ENCODE measurements at places on chromosomes 4 and X. TPM values are rescaled to one million over a fixed set of nuclear protein-coding genes. Genes with fewer than 3 reads are reported as not detected.

GRCh38 chr4:61427099-61427817, 227.1 kb downstream of the ADGRL3 start:
- no peak for DNase-seq

GRCh38 chrX:334331-334891, 15.8 kb upstream of the GTPBP6 start:
- DNase-seq = no peak

DNA sequence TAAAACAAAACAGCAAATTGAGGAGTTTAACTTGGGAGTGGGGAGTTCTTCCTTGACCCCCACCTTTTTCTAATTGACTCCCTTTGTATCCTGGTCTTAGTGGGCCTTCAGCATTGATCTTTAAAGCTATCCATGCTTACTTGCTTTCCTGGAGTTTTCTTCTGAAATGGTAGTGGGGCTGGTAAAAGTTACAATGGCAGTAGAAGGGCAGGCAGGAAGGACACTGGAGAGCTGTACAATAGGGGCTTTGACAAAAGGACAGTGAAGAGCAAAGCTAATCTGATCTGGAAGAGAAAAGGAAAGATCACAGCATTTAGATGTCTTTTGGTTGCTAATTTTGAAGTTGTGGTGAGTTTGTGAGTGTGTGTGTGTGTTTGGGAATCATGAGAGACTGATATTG, 111.5 kb downstream of the MID1 start:
- no peak for DNase-seq

Gene LAP3
- 61.1 TPM for total RNA-seq

- DNase-seq = peak; percentile 53
These were observed 18.0 kb upstream of the CYP2U1 start for GRCh38 chr4:107913283-107913899.

Gene PALLD
- total RNA-seq = 99.8 TPM

- no peak for DNase-seq
These were observed 115.9 kb upstream of the PNPLA4 start for GRCh38 chrX:8043121-8043520.

GRCh38 chr4:107035819-107036583, at the start of gene DKK2:
Gene DKK2, minus strand, starts transcription at chr4:107036313. Its CDS starts 722 bp downstream, at chr4:107035591.
- DNase-seq = peak; percentile 45

- DNase-seq = no peak
These were observed 781.1 kb downstream of the RAB28 start for GRCh38 chr4:12703036-12703435.

DNA sequence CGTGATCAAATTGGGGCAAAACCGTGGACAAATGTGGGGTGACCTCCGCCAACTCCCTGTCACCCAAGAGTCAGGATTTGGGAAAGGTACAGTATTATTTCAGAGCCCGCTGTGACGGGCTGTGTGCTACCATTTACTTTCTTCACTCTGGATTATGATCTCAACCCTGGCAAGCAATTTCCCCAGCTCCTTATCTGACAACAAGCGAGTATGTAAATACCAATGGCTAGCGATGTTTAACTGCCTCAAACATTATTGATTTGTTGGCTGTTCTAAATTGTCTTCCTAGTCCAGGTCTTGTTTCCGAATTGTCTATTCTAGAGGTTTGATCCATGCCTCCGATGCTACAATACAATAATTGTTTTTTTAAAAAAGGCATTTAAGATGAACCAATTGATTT, 17.7 kb upstream of the PITX2 start:
- DNase-seq = no peak

DNA sequence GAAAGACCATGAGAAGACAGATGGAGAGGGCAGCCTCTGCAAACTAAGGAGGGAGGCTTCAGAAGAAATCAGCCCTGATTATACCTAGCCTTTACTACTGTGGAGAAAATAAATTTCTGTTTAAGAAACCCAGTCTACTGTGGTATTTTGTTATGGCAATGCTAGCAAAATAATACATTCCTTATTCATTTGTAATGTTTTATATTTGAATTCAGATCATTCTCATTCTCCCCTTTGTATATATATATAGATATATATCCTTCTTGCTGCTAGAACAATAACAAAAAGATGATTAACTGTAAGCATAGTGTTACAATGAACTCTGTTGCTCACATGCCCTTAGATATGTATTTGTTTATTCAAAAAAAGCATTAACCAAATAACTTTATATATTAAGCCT, 22.5 kb downstream of the DMD start:
- no peak for DNase-seq

- DNase-seq = no peak
These were observed 500 bp downstream of the GAR1 start for GRCh38 chr4:109816082-109816442.

Gene IL13RA1
- total RNA-seq = 52.3 TPM

Gene PHOX2B
- not detected for total RNA-seq
